ENCODE measurements at places on chromosomes 1 and 21. TPM values are rescaled to one million over a fixed set of nuclear protein-coding genes. Genes with fewer than 3 reads are reported as not detected.

The CLEC20A gene
- 0.28 TPM for total RNA-seq

GRCh38 chr1:203744075-203744972 lies 20.7 kb upstream of the LAX1 start:
- peaks cover 11% of the 10 kb centered on the region for H3K36me3 ChIP-seq
- H3K4me1 ChIP-seq, result peaks cover 11% of the 10 kb centered on the region
- DNase-seq, result no peak
- H3K27me3 ChIP-seq, result no peaks in the 10 kb centered on the region

The RCAN3 gene
- total RNA-seq, result 13.2 TPM

GRCh38 chr1:230067419-230067870 lies 407 bp downstream of the GALNT2 start:
- no peak for DNase-seq
- no peaks in the 10 kb centered on the region for H3K36me3 ChIP-seq
- peak overlapping the region; percentile 63 for H3K27ac ChIP-seq

The SPATA17 gene
- total RNA-seq, result 0.57 TPM

DNA sequence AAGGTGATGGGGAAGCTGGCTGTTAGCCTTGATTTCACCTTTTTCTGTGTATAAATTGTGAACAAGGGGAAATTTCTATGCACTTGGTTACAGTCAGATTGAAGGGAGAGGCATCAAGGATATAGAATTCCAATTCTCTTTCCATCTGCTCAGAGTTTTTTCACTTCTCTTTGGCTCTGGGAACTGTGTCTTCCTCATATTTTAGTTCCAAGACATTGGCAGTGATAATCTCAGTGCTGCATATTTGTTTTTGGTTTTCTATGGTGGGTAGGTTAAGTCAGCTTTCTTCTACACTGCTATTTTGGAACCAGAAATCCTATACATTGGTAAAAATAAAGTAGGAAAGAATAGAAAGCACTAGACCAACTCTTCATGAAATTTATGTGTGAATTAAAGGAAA lies 569.6 kb upstream of the CXADR start:
- H3K36me3 ChIP-seq, result no peaks in the 10 kb centered on the region
- no peaks in the 10 kb centered on the region for H3K4me1 ChIP-seq
- DNase-seq, result no peak
- H3K27ac ChIP-seq, result no peak overlapping the region

DNA sequence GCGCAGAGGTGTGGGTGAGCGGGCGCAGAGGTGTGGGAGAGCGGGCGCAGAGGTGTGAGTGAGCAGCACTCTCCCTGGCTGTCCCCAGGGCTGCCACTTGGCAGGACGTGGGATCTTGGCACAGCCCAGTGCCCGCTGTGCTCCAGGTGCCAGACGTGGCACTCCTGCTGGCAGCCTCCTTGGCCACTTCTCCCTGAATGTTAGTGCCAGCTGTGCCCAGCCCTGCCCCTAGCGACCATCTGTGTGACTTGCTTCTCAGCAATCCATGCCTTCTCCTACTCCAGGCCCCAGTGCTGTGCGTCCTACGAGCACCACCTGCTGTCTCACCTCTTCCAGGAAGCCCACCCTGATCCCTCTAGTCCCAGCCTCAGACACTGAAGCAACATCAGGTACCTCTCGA lies 30.5 kb downstream of the KRTAP10-1 start:
- no peak overlapping the region for H3K27ac ChIP-seq
- H3K27me3 ChIP-seq, result peaks cover 10% of the 10 kb centered on the region
- H3K4me1 ChIP-seq, result no peaks in the 10 kb centered on the region

DNA sequence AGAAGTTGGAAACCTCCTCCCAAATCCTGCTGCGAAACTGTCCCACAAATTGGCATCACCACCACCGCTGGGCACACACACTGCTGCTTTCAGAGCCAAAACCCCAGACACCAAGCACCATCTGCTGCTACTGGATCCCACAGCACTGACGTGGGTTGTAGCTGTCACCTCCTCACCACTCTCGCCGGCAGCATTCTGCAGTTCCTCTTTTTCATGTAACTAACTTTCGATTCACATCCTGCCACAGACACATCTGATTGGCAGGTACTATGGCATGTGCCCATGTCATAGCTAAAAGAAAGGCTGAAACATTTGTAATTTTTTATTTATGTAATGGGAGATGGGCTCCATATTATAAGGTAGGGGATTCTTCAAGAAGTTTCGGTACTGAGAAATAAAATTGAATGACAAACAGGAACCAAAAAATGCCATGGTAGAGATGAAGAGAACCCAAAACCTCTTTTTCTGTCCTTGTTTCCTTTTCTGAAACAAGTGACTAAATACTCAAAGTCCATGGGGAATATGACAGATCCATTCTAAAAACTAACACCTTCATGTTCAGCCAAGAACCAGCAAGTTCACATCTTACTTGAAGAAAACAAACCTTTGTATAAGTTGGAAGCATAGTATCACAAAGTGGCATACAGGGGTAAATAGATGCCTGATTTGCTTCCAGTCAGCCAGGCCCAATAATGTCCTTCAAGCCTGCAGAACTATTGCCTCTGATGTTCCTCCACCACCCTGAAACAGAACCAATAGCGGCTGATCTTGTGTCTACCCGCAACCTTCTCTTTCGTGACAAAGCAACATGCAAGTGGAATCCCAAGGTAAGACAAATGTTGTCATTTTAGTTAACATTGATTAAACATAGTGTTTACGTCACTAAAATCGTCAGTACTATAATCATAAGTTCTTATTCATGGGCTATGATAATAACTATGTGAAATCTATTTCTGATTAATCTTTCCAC lies 26.6 kb upstream of the RGS13 start:
- DNase-seq, result peak; percentile 42
- H3K36me3 ChIP-seq, result no peaks in the 10 kb centered on the region
- no peak overlapping the region for H3K4me3 ChIP-seq
- H3K4me1 ChIP-seq, result no peaks in the 10 kb centered on the region

GRCh38 chr1:191890433-191891088 lies 267.7 kb upstream of the RGS18 start:
- no peaks in the 10 kb centered on the region for H3K36me3 ChIP-seq
- no peaks in the 10 kb centered on the region for H3K27me3 ChIP-seq
- H3K4me1 ChIP-seq, result no peaks in the 10 kb centered on the region

DNA sequence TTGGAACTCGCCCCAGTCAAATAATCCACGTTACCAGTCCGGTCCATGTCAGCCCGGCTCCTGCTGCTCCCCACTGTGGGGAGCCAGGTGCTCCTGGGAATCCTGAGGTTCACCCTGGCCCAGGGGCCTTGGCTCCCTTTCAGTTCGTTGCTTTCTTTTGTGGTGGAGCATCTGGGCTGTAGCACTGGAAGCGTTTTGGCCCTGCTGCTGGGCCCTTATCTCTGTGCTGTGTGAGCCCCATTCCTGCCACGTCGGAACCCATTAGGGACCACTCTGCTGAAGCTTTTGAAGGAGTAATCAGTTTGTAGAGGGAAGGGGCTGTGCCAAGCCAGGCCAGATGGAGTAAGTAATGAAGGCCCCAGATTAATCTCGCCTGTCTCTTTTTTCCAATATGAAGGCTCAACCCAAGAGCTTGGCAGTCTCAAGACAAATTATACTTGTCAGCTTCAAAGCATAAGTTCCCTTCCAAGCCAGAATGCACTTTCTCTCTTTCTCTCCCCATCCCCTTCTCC lies 82.3 kb downstream of the PGM1 start:
- no peaks in the 10 kb centered on the region for H3K4me1 ChIP-seq
- DNase-seq, result no peak
- H3K36me3 ChIP-seq, result no peaks in the 10 kb centered on the region
- H3K27me3 ChIP-seq, result no peaks in the 10 kb centered on the region
- no peak overlapping the region for H3K27ac ChIP-seq

- no peaks in the 10 kb centered on the region for H3K4me1 ChIP-seq
- no peak overlapping the region for H3K27ac ChIP-seq
- no peaks in the 10 kb centered on the region for H3K36me3 ChIP-seq
- no peaks in the 10 kb centered on the region for H3K27me3 ChIP-seq
- no peak for DNase-seq
- H3K4me3 ChIP-seq, result no peak overlapping the region
These were observed 21.8 kb downstream of the CYP4B1 start for GRCh38 chr1:46820560-46821060.

The PIGR gene
- 0.24 TPM for total RNA-seq

DNA sequence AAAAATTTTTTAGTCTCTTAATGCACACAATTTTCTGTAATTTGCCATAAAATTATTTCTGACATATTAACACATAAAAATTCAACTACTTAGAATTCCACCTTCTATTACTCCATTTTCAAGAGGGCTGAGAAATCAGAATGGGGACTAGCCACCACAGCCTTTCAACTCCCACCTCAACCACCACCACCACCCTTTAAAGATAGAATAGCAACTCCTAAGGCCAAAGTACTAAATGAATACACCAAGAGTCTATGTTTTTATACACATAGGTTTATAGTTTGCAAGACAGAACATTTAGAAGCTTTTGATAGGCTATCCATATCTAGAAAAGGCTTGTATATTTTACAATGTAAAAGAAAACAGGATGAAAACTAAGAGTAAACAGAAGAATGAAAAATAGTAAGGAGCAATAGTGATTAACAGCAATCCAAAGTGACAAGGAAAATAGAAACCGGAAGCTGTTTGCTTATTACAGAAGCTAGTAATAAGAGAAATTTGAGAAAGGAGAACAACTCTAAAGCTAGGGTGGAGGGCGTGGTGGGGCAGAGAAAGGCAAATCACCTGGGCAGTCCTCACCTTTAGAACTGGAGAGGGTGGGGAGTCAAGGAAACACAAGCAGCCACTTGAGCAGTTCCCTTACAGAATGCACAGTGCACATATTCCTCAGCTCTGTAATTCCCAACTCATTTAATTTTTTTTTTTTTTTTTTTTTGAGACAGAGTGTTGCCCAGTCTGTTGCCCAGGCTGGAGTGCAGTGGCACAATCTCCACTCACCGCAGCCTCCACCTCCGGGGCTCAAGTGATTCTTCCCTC lies 27.7 kb downstream of the EPS15 start:
- no peaks in the 10 kb centered on the region for H3K4me1 ChIP-seq
- no peaks in the 10 kb centered on the region for H3K27me3 ChIP-seq

The OXCT2 gene
- 2.6 TPM for total RNA-seq

GRCh38 chr21:14543983-14544382 lies 2.1 kb downstream of the SAMSN1 start:
- no peaks in the 10 kb centered on the region for H3K36me3 ChIP-seq
- peak overlapping the region; percentile 25 for H3K27ac ChIP-seq
- no peak overlapping the region for H3K4me3 ChIP-seq
- H3K27me3 ChIP-seq, result no peaks in the 10 kb centered on the region
- no peak for DNase-seq

DNA sequence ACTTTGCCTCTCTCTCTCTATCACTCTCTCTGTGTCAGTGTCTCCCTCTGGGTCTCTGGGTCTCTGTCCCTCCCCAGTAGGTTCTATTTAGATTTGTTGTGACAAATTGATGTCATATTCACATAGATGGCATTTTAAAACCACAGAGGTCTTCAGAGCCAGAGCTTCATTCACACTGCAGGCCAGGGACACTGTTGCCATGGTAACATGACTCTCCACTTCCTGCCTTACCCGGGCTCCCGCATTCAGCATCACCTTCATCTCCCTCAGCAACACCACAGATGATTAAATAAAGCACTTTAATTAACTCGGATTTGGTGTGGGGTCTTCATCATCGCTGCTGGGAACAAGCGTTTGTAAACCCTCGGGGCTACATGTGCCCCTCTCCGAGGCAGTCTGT lies 132.6 kb downstream of the ETS2 start:
- no peaks in the 10 kb centered on the region for H3K36me3 ChIP-seq
- H3K4me3 ChIP-seq, result no peak overlapping the region
- H3K27me3 ChIP-seq, result no peaks in the 10 kb centered on the region
- peak overlapping the region; percentile 33 for H3K27ac ChIP-seq
- DNase-seq, result peak; percentile 83

The CD48 gene
- total RNA-seq, result 208 TPM

The GBP4 gene
- total RNA-seq, result 14.8 TPM

The AQP10 gene
- 0.05 TPM for total RNA-seq

DNA sequence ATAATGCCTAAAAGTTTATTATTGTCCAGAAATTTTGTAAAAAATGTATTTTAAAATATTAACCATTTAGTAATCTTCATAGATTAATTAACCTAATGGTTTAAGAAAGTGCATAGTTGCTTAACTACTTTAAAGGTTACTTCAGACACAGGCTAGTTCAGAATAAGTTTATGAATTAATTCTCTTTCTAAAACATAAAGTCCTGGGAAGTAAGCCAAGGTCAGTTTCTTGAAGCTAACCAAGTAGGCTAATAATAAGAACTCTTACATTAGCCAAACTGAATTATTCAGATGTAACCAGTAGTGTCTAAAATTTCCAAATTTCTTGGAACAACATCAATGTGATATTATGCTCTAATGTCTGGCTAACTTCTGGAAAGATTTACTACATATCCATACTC lies 790.4 kb downstream of the NCAM2 start:
- no peak overlapping the region for H3K4me3 ChIP-seq
- H3K4me1 ChIP-seq, result no peaks in the 10 kb centered on the region
- H3K36me3 ChIP-seq, result no peaks in the 10 kb centered on the region
- no peak overlapping the region for H3K27ac ChIP-seq
- no peaks in the 10 kb centered on the region for H3K27me3 ChIP-seq

GRCh38 chr1:160247053-160247452 lies 15.3 kb downstream of the DCAF8 start:
- no peak overlapping the region for H3K4me3 ChIP-seq
- no peak overlapping the region for H3K27ac ChIP-seq
- no peak for DNase-seq
- peaks cover 31% of the 10 kb centered on the region for H3K36me3 ChIP-seq
- H3K4me1 ChIP-seq, result no peaks in the 10 kb centered on the region
- no peaks in the 10 kb centered on the region for H3K27me3 ChIP-seq

DNA sequence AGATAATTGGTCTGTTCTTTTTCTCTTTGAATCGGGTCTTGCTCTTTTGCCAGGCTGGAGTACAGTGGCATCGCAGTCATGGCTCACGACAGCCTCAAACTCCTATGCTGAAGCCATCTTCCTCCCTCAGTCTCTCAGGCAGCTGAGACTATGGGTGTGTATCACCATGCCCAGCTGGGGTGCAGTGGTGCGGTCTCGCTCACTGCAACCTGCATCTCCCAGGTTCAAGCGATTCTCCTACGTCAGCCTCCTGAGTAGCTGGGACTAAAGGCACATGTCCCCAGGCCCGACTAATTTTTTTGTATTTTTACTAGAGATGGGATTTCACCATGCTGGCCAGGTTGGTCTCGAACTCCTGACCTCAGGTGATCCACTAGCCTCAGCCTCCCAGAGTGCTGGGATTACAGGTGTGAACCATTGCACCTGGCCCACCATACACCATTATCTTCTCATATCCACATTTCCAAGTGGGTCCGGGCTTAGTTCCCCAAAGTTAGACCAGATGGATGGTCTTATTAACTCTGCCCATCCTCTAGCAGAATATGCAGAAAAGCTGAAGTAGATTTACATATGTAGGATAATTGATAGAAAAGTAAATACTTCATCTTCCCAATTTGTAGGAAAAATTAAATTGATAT lies 13.1 kb downstream of the CCDC17 start:
- H3K36me3 ChIP-seq, result peaks cover 92% of the 10 kb centered on the region
- no peaks in the 10 kb centered on the region for H3K4me1 ChIP-seq
- no peak for DNase-seq
- H3K27ac ChIP-seq, result no peak overlapping the region
- no peak overlapping the region for H3K4me3 ChIP-seq
- no peaks in the 10 kb centered on the region for H3K27me3 ChIP-seq

The TPTE gene
- not detected for total RNA-seq

The PSMA5 gene
- 144 TPM for total RNA-seq

The SPRR2G gene
- 0.19 TPM for total RNA-seq

The BSDC1 gene
- 35.3 TPM for total RNA-seq

The ZNF695 gene
- total RNA-seq, result 3.0 TPM

- DNase-seq, result no peak
- H3K4me3 ChIP-seq, result no peak overlapping the region
- no peaks in the 10 kb centered on the region for H3K27me3 ChIP-seq
These were observed 221.2 kb downstream of the FMN2 start for GRCh38 chr1:240312872-240313271.
